ENCODE measurements at places on chromosomes 12 and 14.
A peak's percentile ranks its signal among the peaks of the same experiment; 100 is the strongest.

- DNase-seq, result no peak
Observed at GRCh38 chr12:12922191-12922616, 29.8 kb downstream of the GPRC5D start.

- DNase-seq, result no peak
Observed at GRCh38 chr12:4984344-4984743, 59.3 kb upstream of the KCNA5 start.

DNA sequence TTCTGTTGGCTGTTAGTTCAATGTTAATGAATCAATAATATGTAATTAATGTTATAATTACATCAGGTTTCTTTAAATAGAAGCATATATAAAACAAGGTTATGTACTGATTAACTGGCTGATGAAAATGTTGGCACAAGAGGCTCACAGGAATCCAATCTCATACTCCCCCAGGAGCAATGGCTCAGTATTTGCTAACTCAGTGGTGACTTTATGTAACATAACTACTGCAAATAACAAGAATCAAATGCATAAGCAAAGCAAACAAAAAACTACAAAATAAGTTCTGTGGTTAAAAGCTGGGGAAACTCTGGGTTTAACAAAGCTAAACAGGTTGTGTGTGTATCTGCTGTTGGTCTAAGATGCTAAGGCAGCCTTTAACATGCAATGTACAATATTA lies 27.7 kb upstream of the BBS10 start:
- no peak for DNase-seq

DNA sequence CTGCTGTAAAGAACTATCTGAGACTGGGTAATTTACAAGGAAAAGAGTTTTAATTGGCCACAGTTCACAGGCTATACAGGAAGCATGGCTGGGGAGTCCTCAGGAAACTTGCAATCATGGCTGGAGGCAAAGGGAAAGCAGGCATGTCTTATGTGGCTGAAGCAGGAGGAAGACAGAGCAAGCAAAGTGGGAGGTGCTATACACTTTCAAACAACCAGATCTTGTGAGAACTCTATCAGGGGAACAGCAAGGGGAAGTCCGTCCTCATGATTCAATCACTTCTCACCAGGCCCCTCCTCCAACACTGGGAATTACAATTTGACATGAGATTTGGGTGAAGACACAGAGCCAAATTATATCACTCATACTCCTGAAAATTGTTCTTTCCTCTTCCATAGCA lies 109.5 kb upstream of the PKP2 start:
- no peak for DNase-seq

DNA sequence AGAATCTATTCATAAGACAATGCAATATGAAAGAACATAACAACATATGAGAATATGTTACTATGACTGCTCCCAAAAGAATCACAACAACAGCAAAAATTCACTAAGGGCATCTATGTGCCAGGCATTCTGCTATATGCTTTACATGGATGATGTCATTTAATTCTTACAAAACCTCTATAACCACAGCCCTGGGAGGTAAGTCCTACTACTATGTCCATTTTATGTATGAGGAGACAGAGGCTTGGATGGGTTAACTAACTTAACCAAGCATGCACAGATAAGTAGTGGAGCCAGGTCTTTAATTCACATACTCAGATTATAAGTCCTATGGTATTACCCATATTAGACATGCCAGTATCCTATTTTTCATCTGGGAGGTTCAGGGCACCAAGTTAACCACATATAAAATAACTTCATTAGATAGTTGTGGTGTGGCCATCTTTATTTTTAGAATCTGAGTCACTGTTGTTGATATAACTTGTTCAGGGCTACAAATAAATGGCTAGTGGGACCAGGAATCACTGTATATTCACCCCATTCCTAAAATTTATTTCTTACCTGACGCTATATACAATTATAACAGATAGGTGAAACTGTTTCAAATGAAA lies 33.2 kb upstream of the RAD51AP1 start:
- DNase-seq, result peak; percentile 4

GRCh38 chr12:27274706-27275105 lies 30.6 kb downstream of the STK38L start:
- no peak for DNase-seq

GRCh38 chr12:12764824-12765223 lies 20.6 kb upstream of the APOLD1 start:
- DNase-seq, result no peak

GRCh38 chr14:101065696-101066694 lies 162.5 kb upstream of the RTL1 start:
- no peak for DNase-seq

GRCh38 chr12:55068416-55069010 lies 48.7 kb downstream of the NEUROD4 start:
- DNase-seq, result peak; percentile 46

GRCh38 chr12:124519746-124520145 lies 47.7 kb downstream of the NCOR2 start:
- DNase-seq, result no peak

DNA sequence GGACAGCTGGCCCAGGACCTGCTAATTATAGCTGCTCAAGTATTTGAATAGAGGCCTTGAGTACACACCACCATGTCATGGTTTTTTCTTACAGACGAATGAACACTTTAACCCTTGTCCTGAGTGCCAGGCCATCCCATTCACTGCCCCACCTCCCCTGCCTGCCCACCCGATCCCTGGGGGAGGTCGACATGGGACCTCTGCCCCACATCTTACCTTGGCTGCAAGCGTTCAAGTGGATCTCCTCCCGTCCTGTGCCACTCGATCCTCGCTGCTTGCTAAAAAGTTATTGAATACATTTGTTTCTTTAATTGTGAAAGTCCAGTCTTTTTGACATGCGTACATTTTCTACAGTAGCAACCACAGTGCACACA lies 10.3 kb downstream of the RTL1 start:
- DNase-seq, result no peak

Measured in activated CD4-positive, alpha-beta T cell treated with anti-CD3 and anti-CD28 coated beads, Interleukin-2, amount 50 U/mL, for 16 hours (primary cell).